ENCODE measurements at places on chromosomes 2 and 18.

DNA sequence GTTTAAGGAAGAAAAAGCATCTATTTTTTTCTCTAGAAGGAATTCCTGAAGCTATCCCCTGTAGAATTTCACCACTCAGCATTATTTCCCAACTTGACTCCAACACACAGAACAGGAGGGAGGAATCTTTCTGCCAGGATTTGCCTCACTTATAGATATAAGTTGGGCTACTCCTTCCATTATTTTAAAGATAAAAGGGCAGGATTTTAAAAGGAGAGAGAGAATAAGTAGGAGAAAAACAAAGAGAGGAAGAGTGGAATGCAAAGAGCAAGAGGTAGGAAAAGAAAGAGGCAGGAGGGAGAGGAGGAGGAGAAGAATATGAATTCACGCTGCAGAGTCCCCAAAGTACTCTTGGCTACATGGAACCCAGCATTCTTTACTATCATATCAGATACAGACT is 182.5 kb downstream of the TCF4 start:
- no peak for DNase-seq

GRCh38 chr2:109175350-109175678 is 46.3 kb downstream of the SH3RF3 start:
- no peak for DNase-seq

- DNase-seq: no peak
Observed at GRCh38 chr18:6598657-6599056, 130.9 kb upstream of the ARHGAP28 start.

GRCh38 chr2:75053484-75054112 is 95.2 kb downstream of the POLE4 start:
- DNase-seq: no peak

DNA sequence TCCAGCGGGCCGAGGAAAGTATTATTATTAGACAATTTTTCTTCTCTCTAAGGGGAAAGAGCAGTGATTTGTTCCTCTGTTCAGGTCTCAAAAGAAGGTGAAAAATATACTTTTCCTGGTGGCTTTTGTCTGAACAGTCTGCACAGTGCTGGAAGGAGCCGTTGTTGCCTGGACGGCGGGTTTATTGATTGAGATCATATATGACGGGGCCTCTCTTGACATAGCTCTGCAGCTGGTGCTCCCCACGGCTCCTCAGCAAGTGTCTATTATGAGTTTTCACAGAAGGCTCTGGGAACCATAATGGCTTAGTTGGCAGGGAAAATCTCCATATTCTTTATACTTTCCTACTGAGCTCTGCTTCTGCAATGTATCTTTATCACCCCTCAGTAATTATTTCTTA is 42.9 kb downstream of the FSHR start:
- DNase-seq: no peak
